ENCODE measurements at places on chromosomes 13 and 19.

DNA sequence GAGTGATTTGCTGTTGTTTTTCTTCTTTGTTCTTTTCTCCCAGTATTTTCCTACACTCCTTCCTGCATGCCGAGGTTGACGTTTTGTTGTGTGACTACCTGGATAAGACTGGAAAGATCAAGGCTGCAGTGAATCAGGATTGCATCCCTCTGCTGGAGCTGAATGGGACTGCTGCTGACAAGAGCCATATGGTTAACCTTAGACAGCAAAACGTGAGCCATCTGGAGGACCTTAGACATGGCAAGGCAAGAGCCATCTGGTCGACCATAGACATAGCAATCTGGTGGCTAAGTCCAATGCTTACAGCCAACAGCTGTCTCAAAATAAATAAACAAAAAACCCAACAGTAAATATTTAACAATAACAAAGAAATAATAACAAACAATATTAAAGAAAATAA is 42.6 kb upstream of the ZNF91 start:
- DNase-seq: no peak

DNA sequence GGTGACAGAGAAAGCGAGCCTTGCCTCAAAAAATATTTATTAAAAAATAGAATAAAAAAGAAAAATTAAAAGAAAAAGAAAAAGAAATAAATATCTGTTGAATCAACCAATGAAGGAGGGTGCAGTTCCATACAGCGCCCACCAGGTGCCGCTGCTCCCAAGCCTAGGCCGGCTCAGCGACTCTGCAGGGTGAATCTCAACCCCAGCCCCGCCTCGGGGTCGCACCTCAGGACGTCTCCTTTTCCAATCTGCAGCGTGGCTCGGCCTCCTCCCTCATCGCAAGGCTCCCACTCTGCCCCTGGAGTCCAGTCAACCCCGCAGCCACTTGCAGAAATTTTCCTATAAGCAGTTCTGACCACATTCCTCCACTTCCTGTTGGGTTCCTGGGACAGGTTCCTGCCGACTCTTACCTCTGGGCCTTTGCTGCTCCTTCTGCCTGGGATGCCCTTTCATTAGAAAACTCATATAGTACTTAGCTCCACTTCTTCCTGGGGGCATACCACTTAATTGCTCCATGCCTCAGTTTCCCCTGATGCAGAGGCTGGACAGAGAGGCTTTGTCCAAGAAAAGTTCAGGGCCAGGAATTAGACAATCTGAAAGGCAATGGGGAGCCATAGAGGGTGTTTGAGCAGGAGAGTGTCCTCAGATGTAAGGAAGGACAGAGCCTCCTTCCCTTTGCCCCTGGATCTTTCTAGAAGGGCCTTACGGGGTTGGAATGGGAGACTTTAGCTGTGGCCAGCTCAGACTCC is 24.3 kb downstream of the NFILZ start:
- DNase-seq: peak; percentile 66

DNA sequence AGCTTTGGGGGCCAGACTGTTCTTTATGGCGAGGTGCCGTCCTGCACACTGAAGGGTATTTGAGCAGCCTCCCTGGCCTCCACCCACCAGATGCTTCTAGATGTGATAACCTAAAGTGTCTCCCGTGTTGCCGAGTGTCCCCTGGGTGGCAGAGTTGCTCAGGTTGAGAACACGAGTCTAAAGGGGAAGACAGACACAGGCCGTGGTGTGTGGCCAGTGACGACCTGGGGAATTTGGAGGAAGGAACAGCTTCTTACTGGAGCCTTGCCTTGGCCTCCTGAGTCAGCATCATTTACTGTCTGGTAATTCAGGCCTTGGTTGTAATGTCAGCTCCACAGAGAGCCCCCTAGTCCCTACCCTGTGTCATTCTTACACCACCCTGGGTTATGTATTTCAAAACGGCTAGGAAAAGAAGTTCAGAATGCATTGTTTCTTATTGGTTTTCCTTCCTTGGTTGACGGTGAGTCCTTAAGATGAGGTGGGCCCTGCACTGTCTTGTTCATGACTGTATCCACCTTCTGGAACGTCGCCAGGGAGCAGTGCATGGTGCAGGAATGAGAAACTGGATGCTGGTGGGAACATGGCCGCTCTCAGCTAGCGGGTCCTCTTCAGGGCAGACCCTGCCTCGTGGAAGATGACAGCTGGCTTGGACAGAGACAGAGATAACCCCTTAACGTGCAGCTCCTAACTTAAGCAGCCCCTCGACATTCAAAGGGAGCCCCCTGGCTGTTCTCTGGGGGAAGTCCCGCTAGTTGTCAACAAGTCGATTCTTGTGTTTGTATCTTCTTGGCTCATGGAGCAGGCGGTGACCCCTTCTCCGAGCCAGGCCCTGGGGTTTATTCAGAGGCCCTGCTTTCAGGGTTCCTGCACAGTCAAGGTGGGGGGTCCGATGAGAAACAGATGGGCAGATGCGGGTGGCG is 7.2 kb downstream of the SIN3B start:
- DNase-seq: no peak

DNA sequence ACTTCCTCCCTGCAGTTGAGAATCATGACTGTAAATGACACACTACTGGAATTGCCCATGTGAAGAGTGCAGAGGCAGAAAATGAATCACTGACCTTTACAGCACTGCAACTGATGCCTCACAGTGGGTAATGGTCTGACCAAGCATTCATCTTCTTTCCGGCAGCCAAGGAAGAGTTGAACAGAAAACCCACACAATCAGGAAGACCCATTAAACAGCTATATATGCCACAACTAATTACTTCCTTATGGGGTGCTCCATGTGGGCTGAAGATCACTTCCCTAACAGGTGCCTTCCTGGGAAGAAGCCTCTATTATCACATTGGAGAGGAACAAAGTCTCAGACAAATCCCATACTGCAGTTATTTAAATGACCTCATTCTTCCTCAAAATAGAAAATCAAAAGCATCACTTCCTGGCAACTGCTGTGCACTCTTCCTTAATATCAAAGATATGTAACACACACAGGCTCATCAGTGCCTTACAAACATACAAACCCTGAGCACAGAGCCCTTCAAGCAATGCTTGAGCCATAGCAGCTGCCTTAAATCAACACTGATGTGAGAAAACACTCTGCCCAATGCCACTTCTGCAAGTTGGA is 45.8 kb downstream of the RUBCNL start:
- DNase-seq: no peak

DNA sequence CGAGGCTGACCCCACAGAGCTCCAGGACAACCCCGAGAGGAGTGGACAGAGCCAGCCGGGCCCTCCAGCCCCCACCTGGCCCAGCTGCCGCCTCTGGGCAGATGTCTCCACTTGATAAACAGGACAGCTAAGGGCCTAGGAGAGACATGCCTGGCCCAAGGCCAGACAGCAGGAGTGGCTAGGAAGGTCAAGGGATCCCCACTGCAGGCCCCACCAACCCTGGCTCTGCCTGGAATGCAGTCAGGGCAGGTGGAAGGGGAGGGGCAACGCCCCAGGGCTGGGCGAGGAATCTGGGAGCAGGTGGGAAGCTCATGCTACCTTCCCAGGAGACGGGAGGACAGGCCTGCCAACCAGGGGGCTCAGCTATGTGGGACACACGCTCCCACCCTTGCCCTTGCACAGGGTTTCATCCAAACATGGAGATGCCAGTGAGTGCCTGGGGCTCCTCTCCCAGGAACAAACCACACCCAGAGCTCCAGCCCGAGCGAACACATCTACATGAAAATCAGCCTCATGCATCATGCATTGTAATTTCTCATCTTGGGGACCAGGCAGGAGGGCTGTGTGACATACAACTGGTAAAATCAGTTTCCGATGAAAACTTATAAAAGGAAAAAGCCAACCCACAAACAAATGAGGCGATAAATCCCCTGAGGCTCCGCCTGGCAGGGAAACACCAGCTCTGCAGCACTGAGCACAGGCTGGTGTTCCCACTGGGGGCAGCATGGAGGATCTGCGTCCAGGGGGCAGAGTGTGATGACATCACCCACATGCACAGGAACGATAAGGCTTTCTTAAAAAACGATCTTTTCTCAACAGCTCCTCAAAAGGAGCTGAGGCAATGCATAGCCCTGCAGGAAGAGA is 25.0 kb downstream of the SH3GL1 start:
- no peak for DNase-seq

DNA sequence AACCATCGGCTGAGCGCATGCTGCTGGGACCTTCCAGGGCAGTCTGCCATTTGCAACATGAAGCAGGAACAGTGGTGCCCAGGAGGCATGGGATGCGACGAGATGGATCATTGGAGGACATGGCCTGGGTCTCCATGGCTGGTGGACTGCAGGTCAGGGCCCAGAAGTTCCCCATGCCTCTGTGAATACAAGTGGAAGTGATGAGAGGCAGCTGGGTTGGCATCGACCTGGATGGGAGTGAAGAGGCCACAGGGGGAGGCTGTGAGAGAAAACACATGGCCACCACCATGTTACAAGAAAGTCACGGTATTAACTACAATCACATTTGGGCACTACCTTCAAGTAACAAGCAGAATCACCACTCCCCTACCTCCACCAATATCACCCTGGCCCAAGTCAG is 262.0 kb downstream of the FOXO1 start:
- DNase-seq: no peak

- DNase-seq: no peak
Observed at GRCh38 chr19:7926727-7927604, 1.0 kb upstream of the CTXN1 start.

- no peak for DNase-seq
Observed at GRCh38 chr19:5287066-5287465, 53.5 kb downstream of the PTPRS start.

DNA sequence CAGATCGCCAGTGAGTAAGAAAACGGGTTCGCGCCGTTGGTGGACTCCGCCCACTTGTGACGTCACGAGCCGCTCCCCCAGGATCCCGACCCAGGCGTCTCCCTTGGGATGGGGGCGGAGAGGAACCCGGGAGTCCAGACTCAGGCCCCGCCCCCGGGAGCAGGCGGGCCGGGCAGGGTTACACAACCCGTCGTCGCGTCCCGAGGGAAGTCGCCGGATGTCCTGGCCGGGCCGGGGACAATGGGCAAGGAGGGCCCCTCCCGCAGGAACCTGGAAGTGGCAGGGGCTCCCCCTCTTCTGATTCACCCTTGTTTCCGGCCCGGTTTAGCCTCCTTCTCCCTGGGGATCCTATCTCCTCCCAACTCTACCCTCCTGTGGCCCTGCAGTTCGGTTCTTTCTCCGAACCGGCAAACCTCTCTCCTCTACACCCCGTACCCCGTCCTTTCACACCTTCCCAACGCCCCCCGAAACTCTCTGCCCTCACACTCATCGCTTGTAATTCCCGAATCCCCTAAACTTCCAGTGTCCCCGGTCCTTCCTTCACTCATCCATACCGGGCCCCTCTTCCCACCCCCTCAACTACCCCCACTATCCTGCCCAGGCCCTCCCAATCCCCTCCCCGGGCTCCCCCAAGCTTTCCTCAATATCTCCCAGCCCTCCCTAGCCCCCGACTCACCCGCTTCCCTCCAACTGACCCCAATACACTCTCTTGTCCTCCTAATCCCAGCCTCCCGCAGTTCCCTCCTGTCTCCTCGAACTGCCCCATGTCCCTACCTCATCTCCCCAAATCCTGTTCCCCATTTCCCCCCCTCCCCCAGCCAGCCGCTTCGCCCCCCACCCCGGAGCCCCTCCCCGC is 20.0 kb upstream of the ERCC1 start:
- no peak for DNase-seq

DNA sequence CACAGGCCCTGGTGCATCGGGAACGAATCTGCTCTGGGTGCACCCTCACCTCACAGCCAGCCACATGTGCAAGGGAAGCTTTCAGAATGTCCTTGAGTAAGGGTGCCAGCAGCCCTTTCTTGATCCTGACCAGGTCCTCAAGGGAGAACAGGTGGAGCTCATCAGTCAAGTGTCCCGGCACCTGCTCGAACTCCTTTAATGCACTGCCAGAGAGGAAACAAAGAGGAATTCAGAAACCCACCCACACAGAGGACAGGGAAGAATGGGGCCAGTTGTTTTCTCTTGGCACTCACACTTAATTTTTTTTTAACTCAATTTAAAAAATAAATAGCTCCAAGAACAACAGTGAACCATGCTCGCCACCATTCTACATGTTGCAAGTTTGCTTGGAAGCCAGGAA is 41.7 kb downstream of the RUBCNL start:
- no peak for DNase-seq

GRCh38 chr13:113179374-113180230 is 21.2 kb downstream of the PROZ start:
- no peak for DNase-seq

DNA sequence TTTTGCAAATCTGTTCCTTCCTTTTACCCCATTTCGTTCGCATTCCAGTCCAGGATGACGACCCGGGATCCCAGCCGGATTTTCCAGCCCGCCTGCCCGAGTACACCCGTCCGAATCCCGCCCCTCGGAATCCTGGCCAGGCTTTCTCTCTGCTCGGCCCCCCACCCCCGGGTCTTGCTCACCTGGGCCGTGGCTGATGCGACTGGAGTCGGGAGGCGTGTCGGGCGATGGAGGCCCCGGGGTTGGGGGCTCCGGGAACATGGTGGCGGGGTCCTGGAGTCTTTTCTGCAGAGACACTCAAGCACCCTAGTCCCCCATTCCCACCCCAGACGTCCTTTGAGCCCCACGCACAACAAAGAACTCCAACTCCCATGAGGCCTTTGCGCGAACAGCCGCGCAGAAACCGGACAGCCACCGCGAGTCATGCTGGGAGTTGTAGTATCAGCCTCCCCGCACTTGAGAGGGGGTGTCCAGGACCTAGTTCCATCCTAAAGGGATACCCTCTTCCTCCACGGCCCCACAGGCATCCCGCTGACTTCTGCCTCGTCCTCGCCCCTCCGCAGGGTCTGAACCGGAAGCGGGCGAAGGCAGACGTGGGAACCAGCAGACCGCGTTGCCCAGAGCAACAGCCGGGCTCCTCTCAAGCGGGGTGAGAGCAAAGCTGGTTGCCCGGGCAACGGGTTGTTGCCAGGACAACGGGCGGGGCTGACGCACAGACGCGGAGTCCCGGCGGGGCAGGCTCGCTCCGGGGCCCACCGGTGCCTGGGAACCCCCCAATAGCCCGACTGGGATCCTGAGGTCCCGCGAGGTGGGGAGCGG is 1.1 kb downstream of the SYT5 start:
- DNase-seq: peak; percentile 81

DNA sequence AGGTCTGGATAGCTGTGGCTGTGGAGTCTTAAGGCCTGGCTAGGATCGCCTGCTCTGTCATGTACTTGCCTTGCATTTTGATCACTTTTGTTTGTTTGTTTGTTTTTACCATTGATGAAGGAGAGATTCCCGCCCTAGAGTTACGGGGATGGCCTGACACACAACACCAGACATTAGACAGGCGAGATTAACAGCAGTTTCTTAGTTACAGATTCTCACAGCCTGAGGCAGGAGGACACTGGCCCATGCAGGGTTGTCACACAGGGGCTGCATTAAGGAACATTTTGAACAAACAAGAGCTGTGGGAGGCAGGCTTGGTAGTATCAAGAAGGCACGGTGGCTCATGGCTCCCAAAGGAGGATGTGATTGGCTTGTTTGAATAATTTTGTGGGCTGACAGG is 291.8 kb downstream of the HS6ST3 start:
- no peak for DNase-seq

DNA sequence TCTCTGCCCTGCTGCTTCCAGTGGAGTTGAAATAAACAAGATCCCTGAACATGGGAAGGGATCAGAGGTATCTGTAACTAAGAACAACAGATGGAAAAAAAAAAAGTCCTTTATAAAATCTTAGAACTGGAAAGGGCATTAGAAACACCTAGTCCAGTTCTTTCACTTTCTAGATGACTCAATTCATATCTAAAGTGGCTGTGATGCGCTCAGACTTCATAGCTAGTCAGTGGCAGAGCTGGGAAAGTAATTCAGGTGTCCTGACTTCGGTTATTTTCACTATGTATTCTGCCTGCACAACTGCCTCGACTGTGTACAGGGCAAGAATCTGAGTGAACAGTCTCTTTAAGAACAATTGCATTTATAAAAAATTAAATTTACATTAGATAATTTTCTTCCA is 151.8 kb upstream of the TMTC4 start:
- no peak for DNase-seq

GRCh38 chr19:18955042-18955441 is 14.0 kb upstream of the HOMER3 start:
- no peak for DNase-seq
